ENCODE measurements at places on chromosomes 4 and X.

GRCh38 chrX:131826572-131826971 is 196.5 kb upstream of the STK26 start:
- DNase-seq, result no peak

DNA sequence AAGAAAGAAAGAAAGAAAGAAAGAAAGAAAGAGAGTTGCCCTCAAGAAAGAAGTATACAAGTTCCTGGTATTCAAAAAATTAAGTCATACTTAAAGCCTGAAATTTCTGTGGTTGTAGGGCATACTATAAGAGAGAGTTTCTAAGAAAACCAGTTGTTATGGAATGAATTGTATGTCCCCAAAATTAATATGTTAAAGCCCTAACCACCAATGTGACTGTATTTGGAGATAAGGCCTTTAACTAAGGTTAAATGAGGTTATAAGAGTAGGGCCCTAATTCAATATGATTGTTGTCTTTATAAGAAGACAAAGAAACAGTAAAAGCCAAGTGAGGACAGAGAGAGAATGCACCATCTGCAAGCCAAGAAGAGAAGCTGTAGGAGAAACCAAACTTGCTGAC is 521.1 kb downstream of the CCSER1 start:
- no peak for DNase-seq

GRCh38 chr4:84750960-84751283 is 168.0 kb downstream of the CDS1 start:
- no peak for DNase-seq

- no peak for DNase-seq
Observed at GRCh38 chr4:148866666-148867065, 424.5 kb upstream of the NR3C2 start.

- no peak for DNase-seq
Observed at GRCh38 chr4:47270201-47270888, 193.2 kb downstream of the COMMD8 start.

GRCh38 chr4:130855533-130855932 is 1759.6 kb downstream of the C4orf33 start:
- DNase-seq, result peak; percentile 30

DNA sequence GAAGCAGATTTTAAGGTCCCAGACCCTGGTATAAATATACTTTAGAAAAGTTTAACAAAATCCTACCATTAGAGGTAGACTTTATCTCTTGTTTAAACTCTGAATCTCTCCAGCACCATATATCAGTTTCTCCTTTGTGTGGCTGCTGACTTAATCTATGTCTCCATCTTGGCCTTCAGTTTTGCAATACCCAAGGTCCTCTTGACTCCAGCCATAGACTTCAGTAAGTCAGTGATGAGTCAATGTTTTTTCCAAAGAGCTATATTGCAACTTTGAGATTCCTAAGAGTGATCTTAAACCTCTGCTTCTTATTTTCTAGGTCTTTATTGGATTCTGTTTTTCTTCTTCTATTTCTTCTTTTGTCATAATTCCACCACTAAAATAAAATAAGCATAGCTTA is 50.8 kb upstream of the ADGRL3 start:
- DNase-seq, result no peak

- no peak for DNase-seq
Observed at GRCh38 chrX:107725761-107726555, 49.6 kb downstream of the TSC22D3 start.

DNA sequence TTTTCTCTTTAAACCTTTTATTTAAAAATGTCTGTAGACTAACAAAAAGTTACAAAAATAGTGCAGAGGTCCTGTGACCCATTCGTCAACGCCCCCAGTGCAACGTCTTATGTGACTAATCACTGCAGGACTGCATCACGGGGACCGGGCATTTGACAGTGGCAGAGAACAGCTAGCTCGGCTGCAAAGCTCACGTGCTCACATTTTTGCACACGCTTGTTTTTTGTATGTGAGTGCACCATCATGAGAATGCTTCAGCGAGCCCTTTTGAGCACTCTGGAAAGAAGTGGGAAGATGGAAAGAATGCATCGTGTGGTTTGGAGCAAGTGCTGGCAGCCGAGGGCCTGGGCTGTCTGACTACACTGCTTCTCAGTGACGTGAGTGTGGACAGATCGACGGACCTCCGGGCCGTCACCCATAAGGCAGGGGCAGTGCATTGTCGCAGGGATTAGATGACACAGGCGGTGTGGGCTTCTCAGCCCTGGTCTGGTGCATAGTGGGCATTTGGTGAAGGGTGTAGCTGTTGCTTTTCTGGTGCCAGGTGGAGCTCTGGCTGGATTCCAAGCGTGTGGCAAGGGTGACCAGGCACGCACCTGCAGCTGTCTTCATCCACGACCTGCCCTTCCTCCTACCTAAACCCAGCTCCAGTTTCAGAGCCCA is 17.7 kb downstream of the SPON2 start:
- DNase-seq, result no peak

DNA sequence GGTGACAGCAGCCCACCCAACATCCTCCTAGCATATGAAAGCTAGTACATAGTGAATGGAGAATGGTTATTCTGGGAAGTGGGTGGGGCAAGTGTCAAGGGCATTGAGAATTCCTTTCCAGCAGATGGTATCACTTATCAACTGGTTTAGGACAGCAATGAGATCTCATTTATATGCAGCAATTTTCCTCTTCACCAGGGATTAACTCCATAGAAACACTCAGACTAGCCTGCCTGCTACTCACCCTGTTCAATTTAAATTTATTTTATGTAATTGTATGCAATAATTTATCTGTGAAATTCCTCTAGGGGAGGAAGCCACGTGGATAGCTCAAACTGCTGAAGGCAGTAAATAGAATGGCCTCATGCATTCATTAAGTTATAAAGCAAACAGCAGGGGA is 101.6 kb upstream of the MID1IP1 start:
- peak; percentile 29 for DNase-seq

DNA sequence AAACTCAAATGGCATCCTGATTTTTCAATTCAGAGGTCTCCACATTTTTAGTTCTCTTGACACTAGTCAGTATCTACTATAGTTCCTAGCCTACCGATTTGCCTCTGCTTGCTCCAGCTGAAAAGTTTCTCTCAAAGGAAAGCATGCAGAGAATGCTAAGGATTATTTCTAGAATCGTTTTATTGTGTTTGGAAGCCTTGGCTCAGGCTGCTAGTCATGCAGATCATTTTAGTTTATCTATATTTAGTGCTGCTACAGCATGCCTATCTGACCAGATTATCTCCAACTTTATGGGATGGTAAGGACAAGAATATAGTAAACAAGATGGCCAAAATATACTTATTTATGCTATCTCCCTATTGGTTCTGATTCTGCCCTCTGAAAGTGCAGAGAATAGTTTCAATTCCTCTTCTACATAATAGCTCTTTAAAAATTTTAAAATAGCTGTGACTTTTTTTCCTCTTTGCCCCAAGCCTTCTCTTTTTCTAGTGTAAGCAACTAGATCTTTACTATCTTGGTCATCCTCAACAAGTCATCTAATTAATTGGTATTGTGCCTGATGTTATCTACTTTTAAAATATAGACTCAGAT is 15.7 kb upstream of the DRP2 start:
- no peak for DNase-seq

GRCh38 chrX:50000937-50001542 is 78.6 kb downstream of the CLCN5 start:
- no peak for DNase-seq

GRCh38 chr4:41678086-41678816 is 70.3 kb downstream of the PHOX2B start:
- no peak for DNase-seq

DNA sequence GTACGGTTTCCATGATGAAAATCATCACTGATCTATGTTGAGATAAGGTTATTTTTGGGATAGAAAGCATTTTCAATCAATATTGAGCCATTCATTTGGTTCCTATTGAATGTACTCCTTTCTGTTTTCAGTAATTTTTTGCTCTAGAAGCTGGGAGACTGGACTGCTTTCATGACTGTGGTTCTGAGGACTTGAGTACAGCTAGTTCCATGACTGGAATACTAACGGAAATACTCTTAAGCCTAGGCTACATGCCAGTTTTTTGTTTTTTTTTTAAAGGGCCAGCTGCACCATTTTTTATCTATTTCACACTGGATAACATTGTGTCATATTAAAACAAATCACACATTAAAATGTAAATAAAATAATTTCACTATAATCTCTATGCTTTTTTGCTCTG is 16.7 kb downstream of the PRR32 start:
- DNase-seq, result no peak

DNA sequence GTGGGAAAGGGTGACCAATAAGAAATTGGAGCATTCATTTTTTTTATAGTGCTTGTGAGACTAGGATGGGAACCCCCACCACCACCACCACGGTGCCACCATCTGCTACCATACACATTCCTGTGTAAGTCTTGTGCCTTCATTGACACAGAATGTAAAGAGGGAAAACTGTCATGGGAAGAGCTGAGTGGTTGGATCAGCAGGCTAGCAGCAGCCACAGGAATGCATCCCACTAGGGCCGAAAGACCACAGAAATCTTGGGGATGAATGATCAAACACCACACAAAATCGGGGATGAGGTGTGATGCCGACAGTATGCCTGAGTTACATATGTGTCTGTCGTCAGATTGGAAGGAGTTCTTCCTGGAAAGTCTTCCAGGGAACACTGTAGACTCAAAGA is 69.2 kb downstream of the SRPX start:
- DNase-seq, result no peak

DNA sequence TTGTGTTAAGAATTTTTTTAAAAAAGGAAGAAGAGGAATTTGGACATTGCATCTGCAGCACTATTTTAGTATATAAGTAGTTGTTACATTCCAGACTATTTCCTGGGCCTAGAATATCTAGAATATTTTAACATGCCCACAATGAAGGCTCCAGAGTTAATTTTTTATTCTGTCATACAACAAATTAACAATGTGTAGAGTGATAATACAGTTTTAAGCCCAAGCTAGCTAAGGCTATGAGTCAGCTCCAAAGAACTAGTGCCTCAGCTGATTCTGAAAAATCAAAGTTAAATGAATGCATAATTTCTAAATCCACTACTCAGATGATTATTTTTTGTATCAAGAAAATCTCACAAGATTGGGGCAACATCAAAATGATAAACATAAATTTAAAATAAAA is 231.4 kb downstream of the PRDM5 start:
- DNase-seq, result no peak

- no peak for DNase-seq
Observed at GRCh38 chr4:149738156-149738555, 77.5 kb downstream of the IQCM start.

- no peak for DNase-seq
Observed at GRCh38 chr4:21211846-21212245, 511.6 kb downstream of the PACRGL start.

GRCh38 chr4:19987746-19988145 is 264.0 kb upstream of the SLIT2 start:
- DNase-seq, result no peak

DNA sequence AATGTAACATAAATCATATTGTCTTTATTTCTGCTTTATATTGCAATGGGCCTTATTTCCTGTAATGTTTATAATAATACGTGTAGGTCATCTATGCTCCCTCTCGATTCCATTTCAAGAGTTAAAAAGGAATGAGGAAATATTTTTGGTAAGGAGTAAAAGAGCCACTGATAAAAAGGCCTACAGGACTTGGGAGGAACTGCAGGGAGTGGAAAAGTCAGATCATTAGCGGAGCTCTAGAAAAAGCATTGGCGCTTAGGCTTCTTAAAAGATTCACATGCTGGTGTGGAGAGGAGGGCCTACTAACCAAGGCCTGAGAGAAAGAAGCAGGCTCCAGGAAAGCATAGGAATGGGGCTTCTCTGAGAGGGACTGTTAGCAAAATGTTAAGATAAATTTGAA is 82.9 kb upstream of the PNPLA4 start:
- DNase-seq, result no peak

DNA sequence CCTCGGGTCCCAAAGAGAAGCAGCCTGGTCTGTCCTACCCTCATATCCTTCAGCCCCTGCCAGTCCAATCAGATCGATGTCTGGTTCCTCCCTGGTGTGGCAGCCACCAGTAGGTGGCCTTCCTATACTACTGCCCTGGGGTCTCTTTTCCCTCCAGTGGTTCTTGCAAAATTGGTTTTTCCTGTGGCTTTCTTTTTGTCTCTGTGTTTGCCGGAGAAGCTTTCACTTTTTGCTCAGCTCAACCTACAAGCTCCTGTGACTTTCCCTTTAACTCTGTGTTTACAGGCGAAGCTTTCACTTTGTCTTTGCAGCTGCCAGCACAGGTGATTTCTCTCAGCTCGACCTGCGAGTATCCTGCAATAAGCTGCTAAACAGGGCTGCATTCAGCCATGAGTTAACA is 46.8 kb downstream of the UGT2A3 start:
- peak; percentile 27 for DNase-seq

DNA sequence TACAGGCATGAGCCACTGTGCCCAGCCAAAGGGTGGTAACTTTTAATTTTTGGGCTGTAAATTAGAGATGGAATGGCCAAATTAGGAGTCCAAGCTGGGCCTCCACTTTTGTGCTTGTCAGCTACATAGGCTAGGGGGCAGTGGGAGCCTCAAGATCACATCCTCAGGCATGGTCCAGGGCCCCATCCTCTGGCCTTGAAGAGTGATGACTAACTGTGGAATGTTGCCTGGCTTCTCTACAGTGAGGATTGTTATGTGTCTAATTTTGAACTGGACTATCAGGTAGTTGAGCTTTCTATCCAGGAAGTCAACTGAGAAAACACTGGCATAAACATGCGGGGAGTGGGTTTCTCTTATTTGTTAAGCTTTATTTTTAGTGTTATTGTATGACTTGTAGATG is 33.0 kb downstream of the CCNG2 start:
- DNase-seq, result no peak

DNA sequence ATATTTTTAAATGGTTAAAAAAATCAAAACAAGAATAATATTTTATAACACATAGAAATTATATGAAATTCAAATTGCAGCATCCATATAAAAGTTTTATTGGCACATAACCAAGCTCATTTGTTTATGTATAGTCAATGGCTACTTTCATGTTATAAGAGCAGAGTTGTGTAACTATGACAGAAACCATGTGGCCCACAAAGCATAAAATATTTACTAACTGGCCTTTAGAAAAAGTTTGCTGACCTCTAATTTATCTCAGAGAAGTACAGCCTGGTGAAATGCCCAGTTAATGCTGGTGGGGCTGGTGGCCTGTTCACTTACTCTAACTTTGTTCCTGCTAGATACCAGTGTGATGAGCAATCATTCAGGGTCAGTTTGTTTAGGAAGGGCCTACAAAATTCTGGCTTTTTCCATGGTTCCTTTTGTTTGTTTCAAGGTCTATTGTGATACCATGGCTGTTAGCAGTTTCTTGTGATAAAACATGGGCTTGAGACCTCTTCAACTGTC is 104.6 kb downstream of the PPP1R2C start:
- DNase-seq, result no peak

GRCh38 chr4:34261799-34262314 is 1982.5 kb downstream of the ARAP2 start:
- no peak for DNase-seq

DNA sequence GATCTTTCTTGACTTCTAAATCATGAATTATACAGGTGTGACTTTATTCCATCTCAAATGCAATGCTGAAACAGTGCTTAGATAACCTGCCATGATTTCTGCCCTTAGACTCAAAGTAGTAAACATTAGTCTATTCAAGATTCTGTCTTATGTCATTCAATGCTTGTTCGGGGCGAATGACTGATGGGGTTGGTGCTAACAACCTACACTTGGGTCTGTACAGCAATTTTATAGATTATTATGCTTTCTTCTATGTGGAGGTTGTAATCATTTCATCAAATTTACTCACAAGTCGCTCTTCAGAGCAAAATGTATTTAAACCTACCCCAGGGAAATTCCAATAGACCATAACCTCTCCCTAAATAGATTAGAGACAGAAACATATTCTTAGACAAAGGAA is 1021.5 kb upstream of the GRID2 start:
- DNase-seq, result no peak
